Bronchus fibroblast of lung (primary cell): ENCODE measurements at places on chromosomes 6 and 20. TPM values are rescaled to one million over a fixed set of nuclear protein-coding genes. Genes with fewer than 3 reads are reported as not detected.

FKBP5 gene
- total RNA-seq: 109 and 115 TPM in 2 replicates

TPX2 gene
- 122 and 127 TPM in 2 replicates for total RNA-seq

RAMACL gene
- under 0.01 TPM in 2 replicates for total RNA-seq

NNAT gene
- total RNA-seq: 32.0 and 41.7 TPM in 2 replicates

CASS4 gene
- total RNA-seq: 2.2 and 2.4 TPM in 2 replicates

CPNE5 gene
- total RNA-seq: not detected in 2 replicates
